LNCaP clone FGC (cell line): ENCODE measurements at places on chromosomes 2 and 18.

- DNase-seq: peak; percentile 10
Observed at GRCh38 chr2:102975996-102976975, 214.5 kb downstream of the TMEM182 start.

DNA sequence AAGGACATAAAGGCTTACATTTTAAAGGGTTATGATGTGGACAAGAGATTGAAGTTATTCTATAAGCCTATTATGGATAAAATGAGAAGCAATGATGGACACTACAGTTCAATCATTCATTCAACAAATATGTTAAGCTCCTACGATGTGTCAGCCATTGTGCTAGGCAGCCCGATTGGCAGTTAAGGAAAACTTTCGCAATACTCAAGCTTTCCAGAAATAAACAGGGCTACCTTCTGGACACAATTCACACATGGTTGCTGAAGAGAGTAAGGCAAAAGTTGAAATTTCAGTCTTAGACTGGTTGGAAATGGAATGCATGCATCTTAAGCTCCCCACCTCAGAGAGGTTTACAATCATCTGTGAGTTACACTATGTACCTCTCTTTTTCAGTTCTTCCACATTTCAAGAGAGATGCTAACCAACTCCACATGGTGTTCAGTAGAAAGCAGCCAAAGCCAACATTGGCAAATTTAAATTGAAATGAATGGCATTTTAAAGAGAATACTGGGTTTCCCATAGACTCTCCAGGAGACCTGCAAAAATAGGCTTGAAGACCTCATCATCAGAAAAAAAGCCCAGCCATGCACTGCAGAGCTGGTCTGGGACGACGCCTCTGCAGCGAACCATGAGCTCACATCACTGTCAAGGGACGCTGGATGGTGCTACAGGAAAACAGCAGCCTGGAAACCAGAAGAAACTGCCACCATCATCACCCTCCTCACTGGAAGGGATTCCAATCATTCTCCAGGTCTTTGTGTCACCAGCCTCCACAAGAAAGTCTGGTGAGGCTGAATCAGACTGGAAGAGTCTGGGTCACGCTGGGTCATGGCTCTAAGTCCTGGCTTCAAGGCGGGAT is 276.3 kb downstream of the AFF3 start:
- DNase-seq: no peak

DNA sequence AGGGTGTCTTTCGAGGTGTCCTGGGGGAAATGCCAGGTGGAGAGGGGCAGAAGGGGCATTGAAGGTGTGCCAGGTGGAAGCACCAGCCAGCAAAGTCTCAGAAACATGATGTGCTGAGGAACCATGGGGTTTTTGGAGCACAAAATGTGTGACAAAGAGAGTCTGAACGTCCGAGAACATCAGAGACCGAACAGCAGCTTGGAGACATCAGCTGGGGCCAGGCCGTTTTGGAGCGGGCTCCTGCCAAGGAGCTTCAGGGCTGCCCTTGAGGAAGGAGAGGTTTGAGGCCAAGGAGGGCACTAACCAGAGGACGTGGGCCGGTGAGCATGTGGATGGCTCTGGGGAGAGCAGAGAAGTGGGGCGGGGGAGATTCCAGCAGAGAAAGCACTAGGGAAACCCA is 5.3 kb upstream of the MBP start:
- DNase-seq: no peak

DNA sequence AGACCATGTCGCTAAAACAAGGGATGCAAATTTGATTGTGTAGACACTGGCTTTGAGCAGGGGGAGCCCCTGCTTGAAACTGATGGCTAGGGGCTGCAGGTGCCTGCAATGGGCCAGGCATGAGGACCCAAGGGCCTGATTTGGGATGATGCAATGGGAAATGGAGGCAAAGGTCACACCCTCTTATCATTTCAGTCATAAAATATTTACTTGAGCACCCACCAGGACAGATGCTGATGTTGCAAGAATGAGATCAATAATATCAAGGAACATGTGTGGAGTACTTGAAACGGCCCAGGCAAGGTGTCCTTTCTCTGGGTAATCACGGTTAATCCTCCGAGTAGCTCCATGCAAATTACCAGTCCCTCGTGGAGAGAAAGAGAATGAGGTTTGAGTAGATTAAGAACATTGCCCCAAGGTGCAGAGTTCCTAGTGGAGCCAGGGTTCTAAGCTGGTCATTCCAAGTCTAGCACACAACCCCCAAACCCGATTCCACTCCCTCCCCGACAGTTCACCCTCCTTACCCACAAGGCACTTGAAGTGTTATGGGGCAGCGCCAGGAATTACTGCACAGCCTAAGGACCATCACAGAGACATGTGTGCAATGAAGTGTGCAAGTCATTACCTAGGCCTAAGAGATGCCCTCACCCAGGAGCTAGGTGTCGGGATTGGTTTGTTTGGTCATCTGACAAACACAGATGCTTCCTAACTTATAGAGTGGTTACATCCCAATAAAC is 14.0 kb upstream of the TMBIM1 start:
- no peak for DNase-seq

DNA sequence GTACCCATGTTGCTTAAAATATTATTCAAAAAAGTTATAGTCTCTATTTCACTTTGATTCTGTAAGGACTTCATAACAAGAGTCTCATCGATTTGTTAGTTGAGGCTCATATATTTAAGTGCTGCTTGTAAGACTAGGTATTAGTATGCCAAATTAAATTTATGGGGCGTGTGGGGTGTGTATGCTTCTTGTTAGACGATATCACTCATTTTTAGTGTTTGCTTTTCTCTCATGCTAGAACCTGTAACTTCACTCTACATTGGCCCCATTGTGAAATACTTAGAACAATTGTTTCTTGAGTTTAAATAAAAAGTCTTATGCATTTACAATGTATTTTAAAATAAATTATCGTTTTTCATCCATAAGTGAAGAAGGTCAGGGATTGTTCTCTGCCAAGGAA is 63.6 kb downstream of the CTNNA2 start:
- DNase-seq: no peak

DNA sequence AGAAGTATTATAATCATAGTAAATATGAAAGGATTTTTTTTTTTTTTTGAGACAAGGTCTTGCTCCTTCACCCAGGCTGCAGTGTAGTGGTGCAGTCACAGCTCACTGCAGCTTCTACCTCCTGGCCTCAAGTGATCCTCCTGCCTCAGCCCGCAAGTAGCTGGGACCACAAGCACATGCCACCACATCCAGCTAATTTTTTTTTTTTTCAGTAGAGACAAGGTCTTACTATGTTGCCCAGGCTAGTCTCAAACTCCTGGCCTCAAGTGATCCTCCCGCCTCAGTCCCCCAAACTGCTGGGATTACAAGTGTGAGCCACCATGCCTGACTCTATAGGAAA is 301.6 kb upstream of the STON1 start:
- no peak for DNase-seq

DNA sequence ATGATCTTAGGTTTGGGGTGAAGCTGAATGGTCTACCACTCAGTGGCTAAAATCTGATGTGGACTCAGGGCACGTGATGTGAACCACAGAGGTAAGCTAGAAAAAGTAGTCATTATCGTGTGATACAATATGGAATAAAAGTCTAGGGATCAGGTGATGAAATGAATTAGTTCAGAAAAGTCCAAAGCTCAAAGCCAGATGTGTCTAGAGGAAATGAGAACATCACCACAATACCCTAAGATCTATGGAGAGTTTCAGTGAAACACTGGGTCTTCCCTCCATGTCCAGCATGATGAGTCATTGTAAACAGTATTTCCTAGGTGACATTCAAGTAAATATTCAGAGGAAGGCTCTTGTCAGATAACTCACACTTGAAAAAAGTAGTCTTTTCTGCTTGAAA is 1257.4 kb upstream of the ZEB2 start:
- no peak for DNase-seq

DNA sequence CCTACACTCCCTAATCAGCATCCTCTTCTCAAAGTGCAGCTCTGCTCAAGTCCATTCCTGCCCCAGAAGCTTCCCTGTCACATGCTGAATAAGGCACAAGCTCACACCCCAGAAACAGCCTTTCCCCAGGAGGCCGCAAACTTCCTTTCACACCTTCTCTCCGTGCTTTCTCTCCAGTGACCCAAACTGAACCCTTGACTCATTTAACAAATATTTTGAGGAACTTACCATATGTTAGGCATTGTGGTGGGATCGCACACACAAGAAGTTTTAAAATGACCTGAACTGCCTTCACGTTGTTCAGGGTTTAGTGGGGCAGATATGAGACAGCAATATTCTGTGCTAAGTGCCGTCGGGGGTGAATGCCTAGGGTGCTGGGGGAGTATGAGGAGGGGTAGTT is 161.3 kb downstream of the INSIG2 start:
- no peak for DNase-seq

- no peak for DNase-seq
Observed at GRCh38 chr2:226474131-226474530, 325.5 kb downstream of the IRS1 start.

DNA sequence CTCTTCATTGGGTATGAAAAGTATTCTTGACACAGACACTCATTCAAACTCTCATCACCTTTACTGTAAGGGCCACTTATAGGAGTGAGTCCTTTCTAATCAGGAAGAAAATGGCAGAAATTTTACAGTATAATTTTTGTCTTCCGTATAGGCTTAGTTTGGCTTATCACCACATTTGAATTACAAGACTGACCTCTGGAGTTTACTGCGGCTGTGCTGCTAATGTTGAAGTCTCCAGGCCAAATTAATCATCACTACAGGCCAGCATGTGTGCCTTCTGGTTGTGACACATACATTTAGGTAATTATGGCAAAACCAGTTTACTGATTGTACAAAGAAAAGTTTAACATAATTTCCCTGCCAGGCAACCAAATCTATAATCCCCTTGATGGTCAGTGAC is 753.6 kb upstream of the GCFC2 start:
- no peak for DNase-seq

- DNase-seq: no peak
Observed at GRCh38 chr2:224520064-224520463, 65.1 kb downstream of the CUL3 start.

- DNase-seq: peak; percentile 52
Observed at GRCh38 chr2:61016392-61017002, 1.0 kb upstream of the PEX13 start.

- DNase-seq: no peak
Observed at GRCh38 chr2:20514596-20515269, 67.9 kb downstream of the RHOB start.

- DNase-seq: no peak
Observed at GRCh38 chr18:79167526-79168190, 98.5 kb downstream of the ATP9B start.

DNA sequence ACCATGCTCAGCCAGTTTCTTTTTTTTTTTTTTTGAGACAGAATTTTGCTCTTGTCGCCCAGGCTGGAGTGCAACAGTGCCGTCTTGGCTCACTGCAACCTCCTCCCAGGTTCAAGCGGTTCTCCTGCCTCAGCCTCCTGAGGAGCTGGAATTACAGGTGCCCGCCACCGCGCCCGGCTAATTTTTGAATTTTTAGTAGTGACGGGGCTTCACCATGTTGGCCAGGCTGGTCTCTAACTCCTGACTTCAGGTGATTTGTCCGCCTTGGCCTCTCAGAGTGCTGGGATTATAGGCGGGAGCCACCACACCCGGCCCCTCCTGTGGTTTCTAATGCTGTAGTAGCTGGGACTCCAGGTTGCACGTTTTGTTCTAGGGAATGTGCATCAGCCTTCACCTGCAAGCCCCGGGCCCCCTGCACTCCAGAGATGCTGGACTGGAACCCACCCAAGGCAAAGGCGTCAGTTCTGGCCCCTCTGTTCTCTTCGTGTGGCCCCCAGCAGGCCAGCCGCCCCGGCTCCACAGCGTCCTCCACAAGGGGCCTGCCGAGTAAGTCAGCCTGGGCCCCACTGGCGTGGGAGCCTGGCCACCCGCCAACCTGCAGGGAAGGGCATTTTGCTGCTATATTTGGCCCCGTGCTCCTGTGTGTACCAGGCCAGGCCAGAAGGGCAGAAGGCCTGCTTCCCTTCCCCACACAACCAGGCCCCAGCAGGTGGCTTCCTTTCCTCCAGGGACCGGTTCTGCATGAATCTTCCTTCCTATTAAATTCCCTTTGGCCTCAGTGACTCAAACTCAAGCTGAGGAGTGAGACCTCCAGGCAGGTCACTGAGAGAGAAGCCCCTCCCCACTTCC is 25.7 kb upstream of the B3GNT7 start:
- peak; percentile 37 for DNase-seq

- no peak for DNase-seq
Observed at GRCh38 chr2:240820607-240821428, 799 bp upstream of the KIF1A start.

DNA sequence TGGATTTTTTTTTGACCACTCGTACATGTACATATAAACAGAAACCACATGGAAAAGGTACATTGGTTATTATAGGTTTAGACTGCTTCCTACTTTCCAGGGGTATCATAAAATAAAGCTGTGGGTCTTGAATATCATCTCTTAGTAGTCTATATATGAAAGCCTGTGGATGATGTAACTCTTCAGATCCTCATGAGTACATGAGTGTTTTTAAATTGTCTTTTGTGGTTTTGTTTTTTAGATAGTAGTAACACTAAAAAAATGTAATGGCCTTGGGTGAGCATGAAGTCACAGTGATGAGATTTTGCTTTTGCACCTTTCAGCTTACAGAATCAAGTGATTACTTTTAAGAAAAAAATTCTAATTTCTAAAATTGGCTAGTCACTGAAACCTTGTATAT is 80.2 kb downstream of the RAB3GAP1 start:
- DNase-seq: no peak
